ENCODE measurements at places on chromosomes 1 and 21.
A peak's percentile ranks its signal among the peaks of the same experiment; 100 is the strongest.

DNA sequence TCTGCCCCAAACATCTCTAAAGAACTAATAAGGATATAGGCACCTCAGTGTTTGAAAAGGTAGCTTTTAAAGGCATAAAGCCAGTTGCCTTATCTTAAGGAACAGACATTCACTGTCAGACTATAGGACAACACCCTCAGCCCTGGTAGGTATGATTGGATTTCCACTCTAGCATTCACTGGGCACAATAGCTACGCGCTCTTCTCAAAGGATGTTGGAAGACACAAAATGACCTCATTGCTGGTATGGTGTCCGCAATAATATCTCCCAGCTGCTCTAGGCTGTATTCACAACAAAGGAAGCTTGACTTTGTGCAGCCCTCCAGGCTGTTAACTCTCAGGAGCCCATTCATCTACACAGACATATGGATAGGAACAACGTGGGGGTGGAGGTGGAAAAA is 119.4 kb upstream of the CXADR start:
- DNase-seq, result no peak

DNA sequence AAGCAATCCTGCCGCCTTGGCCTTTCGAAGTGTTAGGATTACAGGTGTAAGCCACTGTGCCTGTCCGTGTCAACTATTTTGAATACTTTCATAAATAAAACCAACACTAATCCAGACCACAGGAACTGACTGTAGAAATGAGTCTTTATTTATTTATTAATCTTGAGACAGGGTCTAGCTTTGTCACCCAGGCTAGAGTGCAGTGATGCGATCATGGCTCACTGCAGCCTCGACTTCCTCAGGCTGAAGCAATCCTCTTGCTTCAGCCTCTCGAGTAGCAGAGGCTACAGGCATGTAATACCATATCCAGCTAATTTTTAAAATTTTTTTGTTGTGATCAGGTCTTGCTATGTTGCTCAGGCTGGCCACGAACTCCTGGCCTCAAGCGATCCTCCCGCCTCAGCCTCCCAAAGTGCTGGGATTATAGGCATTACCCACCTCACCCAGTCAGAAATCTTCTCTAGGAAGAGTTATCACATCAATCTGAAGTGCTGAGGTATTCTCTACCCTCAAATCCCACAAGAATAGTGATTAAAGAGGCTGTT is 21.7 kb upstream of the CPLANE2 start:
- DNase-seq, result no peak

DNA sequence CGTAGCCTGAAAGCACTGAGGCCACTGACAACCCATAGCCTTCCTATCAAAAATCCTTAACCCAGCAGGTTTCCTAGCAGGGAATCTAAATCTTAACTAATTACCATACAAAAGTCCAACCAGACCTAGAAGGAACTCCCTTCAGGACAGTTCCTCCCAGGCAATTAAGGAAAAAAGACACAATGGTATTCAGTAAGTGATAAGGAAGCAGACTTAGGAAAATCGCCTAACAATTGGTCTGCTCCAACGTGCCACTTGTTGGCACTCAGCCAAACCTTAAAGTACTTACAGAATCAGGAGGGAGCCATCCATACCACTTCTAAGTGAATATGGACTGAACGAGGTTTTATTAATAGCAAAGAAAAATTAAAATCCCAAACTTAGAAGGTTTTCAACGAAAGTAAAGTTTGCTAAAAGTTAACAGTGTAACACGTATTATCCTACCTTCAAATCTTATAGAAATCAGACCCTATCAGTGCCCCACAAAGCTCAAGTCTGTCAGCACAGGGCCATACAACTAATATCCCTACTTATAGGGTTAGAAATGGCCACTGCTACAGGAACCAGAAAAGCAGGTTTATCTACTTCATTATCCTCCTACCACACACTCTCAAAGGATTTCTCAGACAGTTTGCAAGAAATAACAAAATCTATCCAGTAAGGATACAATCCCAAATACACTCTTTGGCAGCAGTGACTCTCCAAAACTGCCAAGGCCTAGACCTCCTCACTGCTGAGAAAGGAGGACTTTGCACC is 29.0 kb downstream of the SPATA6 start:
- DNase-seq, result no peak

DNA sequence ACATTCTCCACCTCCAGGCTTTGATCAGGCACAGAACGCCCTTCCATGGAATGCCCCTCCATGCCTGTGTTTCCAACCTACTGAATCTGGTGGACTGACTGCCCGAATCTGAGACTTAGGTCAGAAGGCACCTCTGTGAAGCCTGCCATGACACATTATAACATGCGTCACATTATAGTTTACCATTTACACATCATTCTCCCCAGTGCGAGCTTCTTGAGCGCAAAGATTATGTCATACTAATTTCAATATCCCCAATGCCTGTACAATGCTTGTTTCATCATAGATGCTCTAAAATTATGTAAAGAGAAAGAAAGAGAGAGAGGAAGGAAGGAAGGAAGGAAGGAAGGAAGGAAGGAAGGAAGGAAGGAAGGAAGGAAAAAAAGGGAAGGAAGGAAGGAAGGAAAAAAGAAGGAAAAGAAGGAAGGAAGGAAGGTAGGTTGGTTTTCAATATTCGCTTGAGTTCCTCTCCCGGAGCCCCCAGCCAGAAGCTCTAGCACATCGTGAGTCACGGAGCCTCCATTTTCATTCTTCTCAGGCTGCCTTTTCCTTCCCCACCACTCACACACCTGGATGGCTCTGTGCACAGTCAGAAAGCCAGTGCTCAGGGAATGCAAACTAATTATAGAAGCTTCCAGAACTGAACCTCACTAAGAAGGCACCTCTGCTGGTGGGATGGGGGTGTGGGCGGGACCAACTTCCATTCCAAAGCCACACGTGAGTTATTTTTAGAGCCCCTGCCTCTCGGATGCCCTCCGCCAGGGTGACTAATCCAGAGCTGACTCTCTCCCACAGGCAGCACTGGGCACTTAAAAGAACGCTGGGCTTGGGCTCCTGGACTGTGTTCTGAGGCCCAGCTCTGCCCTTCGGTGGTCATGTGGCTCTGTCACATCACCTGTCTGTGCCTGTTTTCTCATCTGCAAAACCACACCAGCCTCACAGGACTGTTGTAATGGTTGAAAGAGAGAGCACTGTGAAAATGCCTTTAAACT is 27.4 kb downstream of the LAMB3 start:
- no peak for DNase-seq

DNA sequence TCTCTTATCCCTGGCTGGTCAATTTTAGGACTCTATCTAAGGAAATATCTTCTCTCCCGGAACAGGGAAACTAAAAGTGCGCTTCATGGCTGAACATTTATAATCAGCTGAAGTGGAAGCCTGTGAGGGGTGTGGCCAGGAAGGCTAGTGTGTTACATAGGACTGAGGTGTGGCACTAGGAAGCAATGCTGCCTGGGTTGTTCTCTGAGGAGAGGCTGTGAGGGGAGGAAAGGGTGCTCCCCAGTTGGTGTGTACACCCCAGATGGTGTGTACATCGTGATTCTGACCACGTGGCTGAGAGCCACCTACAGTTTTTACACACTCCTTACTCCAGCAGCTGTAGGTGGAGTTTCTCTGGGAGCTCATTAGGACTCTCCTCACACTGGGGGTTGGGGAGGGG is 16.3 kb downstream of the NTPCR start:
- DNase-seq, result no peak

DNA sequence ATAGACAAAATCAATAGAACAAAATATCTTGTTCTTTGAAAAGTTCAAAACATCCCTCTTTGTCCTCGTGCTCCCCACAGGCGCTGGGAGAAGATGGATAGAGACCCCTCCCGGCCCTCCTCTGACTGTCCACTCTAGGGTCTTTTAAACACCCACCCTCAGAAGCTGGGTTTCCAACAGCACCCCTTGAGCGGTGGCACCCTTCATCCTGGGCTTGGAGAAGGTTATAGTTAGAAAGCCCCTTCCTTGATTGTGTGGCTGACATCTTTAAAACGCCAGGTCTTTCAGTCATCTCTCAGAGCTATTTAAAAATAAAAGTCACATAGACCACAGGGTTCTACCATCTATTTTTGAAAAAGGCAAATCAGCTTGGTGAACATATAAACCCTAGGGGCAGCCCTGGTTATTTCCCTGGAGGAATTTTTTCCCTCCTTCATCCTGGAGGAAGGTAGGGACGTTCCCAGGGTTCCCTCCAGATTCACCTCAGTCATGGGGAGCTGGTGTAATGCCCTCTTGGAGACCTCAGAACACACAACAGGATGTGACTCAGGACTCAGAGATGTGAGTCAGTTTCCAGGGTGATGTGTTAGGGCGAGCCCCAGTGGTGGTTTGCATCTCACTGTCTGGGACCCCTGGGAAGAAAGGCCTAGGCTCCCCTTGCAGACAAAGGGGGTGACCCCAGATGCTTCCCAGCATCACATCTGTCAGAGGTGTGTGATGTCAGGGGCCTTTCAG is 138.5 kb downstream of the CLIC6 start:
- no peak for DNase-seq

DNA sequence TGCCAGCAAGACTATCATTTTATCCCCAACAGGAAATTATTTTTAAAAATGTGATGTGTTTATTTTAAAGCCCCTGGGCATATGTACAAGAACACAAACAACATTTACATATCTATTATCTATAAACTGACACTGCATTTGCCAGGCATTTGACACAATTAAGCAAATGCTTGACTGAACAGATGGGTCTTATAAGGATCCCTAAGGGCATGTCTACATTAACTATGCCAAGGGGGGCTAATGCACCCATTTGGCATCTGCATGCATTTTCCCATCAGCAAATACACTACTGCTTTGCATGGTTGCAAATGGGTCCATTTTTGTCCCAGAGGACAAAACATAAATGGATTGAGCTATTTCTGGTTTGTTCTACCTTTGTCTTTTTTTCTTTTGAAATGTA is 884.8 kb upstream of the B3GALT2 start:
- no peak for DNase-seq

GRCh38 chr21:45256912-45257672 is 30.6 kb downstream of the POFUT2 start:
- DNase-seq, result peak; percentile 6

- no peak for DNase-seq
These were observed 21.3 kb upstream of the RUNX3 start for GRCh38 chr1:24951337-24951736.

DNA sequence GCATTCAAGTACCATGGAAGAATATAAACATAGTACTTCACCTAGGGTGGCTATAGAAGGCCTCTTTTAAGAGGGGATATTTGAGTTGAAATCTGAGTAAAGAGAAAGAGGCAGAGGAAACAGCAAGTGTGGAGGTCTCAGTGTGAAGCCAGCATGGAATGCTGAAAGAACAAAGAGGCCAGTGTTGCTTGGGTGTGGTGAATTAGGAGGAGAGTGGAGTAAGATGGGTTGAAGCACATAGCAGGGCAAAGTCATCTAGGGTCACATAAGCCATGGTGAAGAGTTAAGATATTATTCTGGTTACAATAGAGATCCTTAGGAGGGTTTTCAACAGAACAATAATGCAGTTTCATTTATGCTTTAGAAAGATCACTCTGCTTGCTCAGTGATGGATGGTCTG is 37.5 kb downstream of the C1orf141 start:
- DNase-seq, result no peak

DNA sequence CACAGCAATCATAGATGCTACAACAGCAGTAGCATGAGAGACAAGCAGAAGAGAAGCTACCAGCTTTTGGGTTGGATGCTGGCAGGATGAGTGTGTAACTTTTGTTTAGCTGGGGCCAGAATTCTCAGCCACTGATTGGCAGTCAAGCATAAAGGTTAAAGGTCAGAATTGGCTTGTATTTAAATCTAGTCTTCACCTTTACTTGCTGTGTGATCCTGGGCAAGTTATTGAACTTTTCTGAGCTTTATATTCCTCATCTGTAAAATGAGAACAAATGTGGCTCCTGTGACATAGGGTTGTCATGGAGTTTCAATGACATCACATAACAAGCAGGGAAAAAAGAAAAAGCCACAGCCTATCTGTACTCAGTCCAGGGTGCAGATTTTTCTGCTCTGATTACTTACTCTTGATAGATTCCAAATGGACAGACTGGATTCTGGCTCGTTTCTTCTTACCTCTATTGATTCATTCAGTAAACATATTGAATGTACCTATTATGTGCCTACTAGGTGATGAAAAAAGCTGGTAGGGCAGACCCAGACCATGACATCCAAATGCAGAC is 2.8 kb upstream of the AZIN2 start:
- no peak for DNase-seq

DNA sequence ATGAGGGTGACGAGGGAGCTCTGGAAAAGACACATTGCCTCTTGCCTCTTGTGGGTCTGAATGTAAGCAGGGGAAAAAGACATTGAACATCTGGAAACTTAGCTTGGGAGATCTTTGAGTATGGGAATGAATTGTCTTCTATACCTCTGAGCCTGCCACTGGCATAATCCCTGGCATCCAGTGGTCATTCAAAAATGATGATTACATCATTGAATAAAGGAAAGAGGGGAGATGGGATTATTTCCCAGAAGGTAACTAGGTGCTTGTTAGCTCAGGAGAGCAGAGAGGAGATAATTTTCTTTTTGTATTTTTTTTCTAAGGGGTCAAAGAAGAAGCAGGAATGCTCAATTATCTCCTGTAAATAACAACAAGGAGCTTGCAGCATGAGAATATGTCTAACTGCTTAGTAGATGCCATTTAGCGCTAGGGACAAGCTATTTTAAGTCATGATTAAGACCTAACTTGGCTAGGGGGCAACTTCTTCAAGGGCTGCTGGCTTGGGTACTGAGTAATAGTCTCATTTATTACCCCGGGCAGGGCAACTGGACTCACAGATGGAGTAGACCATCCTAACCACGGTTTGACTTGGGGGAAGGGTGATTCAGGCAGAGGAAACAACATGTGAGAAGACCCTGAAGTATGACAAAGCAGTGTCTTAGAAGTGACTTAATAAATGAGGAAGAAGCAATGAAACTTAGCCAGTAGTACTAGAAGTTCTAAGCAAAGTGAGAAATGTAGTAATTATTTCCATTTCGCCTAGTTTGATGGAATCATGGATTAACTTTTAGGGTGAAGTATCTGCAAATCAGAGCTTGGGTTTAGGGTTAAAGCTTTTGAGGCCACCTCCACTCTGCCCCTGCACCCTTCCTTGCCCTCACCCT is 11.0 kb upstream of the XCL2 start:
- no peak for DNase-seq

GRCh38 chr1:85058311-85058710 is 10.0 kb upstream of the MCOLN3 start:
- no peak for DNase-seq

DNA sequence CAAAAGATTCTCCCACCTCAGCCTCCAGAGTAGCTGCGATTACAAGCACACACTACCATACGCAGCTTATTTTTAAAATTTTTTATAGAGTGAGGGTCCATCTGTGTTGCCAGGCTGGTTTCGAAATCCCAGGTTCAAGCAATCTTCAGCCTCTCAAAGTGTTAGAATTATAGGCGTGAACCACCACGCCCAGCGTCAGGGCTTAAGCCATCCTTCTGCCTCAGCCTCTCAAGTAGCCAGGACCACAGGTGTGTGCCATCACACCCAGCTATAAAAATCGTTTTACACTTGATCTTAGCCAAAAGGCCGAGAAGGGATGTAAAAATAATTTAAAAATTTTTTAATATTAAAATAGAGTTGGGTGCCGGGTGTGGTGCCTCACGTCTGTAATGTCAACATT is 4.3 kb upstream of the SLC25A33 start:
- DNase-seq, result no peak

GRCh38 chr1:167717351-167717750 is 4.4 kb upstream of the MPZL1 start:
- DNase-seq, result no peak
